Muscle of leg (tissue), 16 donors: ENCODE measurements at places on chromosomes 6 and 20. TPM values are rescaled to one million over a fixed set of nuclear protein-coding genes. Genes with fewer than 3 reads are reported as not detected.
A peak's percentile ranks its signal among the peaks of the same experiment; 100 is the strongest.

DNA sequence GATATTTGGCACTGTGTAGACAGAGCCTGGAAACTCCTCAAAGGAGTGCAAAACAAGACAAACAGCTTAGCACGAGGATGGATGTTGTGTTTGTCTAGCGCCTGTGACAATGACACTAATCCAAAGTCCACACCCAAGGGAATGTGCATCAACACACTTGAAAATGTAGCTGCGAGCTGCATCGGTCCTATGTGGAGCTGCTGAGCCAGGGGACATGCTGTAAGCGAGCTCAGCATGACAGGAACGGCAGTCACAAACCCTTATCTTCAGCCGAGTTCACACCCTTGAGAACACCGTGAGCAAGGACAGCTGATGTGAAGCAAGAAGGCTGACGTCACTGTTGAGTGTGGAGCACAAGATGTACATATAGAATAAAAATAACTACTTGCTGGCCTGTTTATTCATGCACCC lies 684.3 kb downstream of the QKI start:
- DNase-seq, result peak; percentile 75

DNA sequence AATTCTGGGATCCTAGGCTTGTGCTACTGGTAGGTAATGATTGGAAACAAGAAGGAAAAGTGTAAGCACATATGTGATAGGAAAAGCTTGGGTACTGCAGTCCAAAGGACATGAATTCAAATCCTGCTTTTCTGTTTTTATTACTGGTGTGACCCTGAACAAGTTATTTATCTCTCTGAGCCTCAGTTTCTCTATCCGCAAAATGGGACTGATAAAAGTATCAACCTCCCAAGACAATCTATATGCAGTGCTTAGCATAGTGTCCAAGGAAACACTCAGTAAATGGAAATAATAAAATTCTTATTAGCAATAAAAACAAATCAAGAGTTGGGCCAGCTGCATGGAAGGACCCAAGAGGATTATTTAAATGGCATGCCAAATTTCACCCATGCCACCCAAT lies 108.5 kb downstream of the ZMYND8 start:
- no peak for DNase-seq

GRCh38 chr6:137370871-137371633 lies 123.1 kb downstream of the OLIG3 start:
- peak; percentile 18 for DNase-seq

- DNase-seq, result no peak
Observed at GRCh38 chr20:813390-813789, 20.1 kb upstream of the FAM110A start.

DNA sequence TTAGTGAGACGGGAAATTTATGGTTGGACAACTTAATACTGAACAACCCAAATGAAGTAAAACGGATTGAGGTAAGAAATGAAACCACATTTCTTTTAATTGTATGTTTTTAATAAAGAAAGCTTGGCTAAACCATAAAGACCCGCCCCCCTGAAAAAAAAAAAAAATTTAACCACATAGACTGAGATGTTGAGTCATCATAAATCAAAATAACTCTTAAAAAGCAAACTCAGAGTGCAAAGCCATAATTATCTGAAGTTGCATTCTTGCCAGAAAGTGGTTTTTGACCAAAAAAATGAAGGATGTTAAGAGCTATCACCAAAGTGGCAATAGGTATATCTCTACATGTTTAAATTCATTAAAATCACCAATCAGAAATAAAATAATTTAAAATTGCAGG lies 101.8 kb upstream of the COL21A1 start:
- no peak for DNase-seq

DNA sequence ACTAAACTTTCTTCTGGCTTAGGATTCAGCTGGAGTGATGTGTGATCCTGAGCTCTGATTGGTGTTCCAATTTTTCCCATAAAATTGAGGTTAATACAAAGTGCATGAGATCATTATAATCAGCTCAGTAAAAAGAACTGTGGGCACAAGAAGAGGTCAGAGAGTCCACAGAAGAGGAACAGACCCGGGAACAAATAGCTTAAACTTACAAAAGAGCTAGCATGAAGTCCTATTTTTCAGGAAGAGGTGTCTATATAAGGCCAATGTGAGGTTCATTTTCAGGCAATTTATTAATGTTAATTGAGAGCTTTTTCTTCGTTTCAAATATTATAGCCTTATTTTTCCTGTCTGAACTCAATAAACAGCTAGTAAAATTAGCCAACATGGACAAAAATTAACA lies 26.9 kb upstream of the STX11 start:
- DNase-seq, result no peak

DNA sequence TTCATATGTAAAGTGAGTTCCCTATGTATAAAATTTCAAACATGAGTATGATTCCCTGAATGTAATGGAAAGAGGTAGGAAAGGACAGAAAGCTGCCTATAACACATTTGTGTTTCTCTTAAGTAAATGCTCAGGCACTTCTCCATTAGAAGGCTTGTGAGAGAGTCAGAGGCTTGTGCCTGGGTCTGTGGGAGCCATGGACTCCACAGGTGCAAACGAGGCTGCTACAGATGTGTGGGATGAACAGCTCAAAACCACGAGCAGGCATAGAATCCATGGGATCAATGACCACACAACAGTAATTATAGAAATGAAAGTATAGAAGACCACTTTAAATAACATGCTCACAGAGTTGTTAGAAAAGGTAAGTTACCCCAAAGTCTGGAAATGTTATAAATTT lies 134.4 kb downstream of the ARID1B start:
- DNase-seq, result no peak

DNA sequence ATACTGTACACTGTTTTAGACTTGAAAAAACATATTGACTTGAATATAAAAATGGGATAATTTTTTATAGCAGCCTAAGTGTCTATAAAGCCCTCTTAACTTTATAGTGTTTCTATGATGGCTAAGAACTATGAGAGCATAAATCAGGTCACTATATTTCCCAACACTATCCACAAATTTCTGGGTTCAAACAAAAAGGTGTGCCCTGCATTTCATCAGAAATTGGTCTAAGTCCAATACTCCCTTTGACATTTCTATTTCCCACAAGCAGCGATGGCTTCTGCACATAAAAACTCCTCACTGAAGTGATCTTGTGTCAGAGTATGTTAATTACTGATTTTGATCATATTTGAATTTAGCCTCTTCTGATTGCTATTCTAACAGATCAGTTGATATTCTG lies 143.9 kb downstream of the WDR27 start:
- no peak for DNase-seq

DNA sequence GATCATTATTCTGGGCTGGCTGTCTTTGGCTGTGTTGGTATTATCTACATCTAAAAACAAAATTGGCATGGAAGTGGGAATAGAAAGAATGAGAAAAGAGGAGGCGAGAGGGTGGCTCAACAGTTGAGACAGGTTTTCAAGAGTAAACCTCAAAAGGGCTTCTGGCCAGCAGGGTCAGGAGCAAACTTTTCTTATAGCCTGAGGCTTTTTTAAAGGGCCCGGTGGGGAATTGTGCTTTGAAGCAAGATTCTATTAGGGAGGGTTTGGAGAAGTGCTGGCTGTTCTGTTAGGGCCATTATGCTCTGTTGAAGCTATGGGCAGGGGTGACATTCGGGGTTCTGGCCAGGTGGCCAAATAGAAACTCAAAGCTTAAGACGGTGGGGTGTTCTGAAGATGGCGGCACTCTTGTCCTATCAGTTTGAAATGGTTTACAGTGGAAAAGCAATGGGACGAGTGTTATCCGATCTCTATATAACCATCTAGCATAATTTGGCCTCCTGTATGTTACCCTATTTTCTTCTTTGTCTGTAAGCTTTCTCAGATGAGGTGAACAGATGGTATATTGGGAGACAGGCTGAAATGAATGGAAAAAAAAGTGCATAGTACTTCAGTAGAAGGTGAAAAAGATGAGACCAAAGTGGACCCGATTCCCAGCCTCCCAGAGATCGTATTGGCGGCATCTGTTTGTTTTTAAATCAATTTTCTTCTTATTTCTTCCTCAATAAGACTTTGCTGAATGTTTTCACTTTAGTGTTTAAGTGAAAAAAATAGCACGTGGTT lies 132.1 kb upstream of the CNR1 start:
- DNase-seq, result no peak

- DNase-seq, result no peak
Observed at GRCh38 chr6:89613790-89614189, 24.8 kb downstream of the LYRM2 start.

DNA sequence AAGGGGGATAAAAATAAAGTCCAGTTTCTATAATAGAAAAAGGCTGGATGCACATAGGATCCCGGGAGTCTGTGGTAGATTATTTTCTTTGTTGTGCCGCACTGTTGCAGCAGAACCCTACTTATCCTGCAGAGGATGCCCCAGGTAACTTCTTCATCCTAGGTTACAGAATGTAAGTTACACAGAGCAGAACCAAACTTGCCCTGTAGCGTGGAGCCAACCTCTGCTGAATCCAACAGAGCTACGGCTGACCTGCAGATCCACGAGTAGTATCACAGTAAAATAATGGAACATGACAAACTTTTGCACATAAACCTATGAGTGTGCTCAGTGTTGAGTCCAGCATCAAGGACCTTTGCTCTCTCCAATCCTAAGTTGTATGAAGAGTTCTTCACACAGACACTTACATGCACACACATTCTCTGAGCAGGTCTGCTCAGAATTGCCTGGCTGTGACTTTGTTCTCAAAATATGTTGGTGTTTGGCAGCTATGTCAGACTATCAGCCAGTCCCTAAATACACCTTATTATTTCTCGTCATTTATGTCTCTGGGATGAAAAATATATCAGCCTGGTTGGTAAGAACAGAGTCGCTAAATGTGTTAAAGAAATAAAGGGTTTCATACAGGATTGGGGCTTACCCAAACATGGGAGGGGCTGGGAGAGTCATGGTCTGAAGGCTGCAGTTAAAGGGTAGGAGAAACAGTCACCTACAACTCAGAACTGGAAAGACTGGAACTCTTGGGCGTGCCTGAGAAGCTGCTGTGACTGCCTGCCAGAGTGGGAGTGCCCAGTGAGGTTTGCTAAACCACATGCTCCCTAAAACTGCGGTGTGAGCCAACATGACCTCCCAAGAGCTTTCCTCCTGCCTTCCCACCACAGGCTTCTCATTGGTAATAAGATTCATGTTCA lies 165.1 kb upstream of the SLC24A3 start:
- peak; percentile 27 for DNase-seq

The PAQR8 gene
- 5.9 TPM for polyA plus RNA-seq

The KCNK15 gene
- 0.58 TPM for polyA plus RNA-seq

The ISM1 gene
- 1.4 TPM for polyA plus RNA-seq

The BTN1A1 gene
- 0.13 TPM for polyA plus RNA-seq

The IL17F gene
- polyA plus RNA-seq, result not detected

The NMBR gene
- not detected for polyA plus RNA-seq

The SPATA25 gene
- polyA plus RNA-seq, result 4.7 TPM
